Stomach (tissue), 19 donors: ENCODE measurements at places on chromosomes 4 and X.

- DNase-seq: no peak
Measured at GRCh38 chr4:159343116-159343515, 240.2 kb downstream of the RAPGEF2 start.

GRCh38 chr4:129138810-129139496, 43.0 kb downstream of the C4orf33 start:
- peak; percentile 50 for DNase-seq

DNA sequence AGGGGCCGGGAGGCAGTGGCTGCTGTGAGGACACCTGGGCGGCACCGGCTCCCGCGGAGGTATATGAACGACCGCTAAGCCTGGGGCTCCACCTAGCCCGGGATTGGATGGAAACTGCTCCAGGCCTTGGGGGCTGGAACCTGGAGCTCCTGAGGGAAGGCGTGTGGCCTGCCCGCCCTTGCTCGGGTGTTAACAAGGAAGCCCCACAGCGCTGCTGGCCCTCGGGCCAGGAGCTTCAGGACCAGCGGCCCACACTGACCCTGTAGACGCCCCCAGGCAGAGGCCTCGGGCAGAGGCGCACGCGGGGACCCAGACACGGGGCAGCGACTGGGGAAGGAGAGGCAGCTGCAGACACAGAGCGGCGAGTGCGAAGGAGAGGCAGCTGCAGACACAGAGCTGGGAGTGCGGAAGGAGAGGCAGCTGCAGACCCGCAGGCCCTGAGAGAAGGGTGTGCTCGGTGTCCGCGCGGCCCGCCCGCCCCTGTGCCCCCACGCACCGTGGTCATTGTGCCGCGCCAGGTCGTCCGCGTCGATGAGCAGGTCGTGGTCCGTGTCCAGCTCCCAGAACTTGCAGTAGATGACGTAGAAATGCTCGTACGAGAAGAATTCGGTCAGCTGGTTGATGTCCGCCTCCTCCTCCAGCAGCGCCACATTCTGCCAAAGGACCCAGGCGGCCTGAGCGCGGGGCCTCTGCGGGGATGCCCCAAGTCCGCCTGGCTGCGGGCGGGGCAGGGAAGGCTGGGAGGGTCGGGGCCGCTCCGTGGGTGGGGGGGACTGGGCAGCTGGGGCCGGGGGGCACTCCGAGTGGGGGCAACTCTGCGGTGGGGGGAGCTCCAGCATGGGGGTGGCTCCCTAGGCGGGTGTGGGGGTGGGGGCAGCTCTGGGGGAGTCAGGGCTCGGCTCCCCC, 26.7 kb upstream of the GTPBP6 start:
- DNase-seq: no peak

DNA sequence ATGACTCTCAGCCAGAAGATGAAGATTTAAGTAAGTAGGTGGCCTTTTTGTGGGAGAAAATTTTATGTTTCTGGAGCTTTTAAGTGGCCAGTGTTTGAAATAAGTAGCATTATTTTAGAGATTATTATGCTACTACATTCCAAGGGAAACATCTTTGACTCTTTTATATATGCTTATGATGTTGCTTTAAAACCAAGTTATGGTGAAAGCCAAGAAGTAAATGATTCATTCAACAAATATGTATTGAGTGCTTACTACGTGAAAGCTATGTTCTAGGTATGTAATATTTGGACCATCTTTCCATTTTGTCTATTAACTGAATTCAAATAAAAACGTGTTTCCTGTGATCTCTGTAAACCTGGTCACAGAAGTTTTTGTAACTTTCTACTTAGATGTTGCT, 58.3 kb downstream of the ZFX start:
- DNase-seq: no peak

- DNase-seq: no peak
Measured at GRCh38 chr4:155818639-155819038, 47.4 kb downstream of the ASIC5 start.

DNA sequence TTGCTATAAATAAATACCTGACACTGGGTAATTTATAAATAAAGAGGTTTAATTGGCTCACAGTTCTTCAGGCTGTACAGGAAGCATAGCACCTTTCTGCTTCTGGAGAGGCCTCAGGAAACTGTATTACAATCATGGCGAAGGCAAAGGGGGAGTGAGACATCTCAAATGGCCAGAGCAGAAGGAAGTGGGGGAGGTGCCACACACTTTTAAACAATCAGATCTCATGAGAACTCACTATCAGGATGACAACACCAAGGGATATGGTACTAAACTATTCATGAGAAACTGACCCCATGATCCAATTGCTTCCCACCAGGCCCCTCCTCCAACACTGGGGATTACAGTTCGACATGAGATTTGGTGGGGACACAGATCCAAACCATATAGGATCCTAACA, 11.7 kb upstream of the TCEAL9 start:
- no peak for DNase-seq

DNA sequence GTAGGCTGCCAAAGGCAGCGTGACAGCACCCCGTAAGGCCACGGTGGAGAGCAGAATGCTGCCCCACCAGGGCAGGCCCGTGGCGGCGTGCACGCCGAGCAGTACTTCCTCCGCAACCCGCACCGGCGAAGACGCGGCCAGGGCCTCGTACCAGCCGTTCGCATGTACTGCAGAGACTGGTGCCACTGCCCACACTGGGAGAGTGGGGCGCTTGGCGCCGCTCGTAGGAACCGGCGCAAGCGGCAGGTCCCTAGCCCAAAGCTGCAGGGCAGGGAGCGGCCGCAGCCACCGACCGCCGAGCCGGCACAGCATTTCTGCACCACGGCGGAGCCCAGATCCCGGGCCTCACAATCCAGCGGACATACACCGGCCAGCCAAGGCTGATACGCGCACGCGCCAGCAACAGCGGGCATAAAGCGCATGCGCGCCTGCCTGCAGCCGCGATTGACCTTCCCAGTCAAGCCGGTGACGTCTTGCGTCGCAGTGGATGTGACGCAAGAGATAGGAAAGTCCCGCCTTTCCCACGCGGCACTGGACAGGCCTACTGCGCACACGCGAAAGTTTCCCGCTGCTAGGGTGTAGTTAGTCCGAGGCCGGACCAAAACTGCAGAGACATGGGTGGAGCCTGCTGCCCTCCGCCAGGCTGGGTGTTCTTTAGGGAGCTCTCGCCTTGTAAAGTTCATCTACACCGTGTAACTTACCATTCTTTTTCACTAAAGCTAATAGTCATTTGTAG, at the start of gene COX18:
TSS of gene COX18 (minus strand) at position 379 of the 736 bp plus-strand sequence. CDS start at position 312, 67 bp downstream.
- DNase-seq: peak; percentile 99

GRCh38 chrX:113950081-113950678, 633.7 kb upstream of the HTR2C start:
- DNase-seq: no peak

DNA sequence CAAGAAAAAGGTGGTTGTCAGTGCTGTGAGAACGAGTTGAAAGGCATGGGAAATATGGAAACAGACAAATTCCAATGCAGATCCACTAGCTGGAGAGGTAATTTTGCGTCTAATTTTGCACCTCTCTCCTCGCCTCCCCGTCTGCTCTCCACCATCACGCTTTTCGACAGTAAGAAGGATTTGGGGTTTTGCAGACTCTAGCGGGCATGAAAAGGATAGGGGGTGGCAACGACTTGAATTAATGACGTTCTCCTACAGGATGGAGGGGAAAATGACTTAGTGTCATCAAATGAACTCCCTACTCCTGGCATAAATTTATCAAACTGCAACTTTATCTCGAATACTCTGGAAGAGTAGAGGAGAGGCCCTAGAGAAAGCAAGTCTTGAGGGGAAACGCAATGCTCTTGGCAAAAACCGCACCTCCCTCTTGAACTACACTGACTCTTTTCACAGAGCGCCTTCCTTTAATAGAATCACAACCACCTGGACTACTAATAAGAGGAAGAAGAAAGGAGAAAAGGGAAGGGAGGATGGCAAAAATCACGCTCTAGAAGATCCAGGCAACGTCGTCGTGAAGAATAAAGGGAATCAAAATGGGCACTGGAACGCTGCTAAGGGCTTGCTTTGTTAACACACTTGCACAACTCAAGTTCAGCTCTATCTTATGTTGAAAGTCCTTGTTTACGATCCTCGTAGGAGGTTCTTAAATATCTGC, 871 bp upstream of the SLITRK2 start:
- no peak for DNase-seq

DNA sequence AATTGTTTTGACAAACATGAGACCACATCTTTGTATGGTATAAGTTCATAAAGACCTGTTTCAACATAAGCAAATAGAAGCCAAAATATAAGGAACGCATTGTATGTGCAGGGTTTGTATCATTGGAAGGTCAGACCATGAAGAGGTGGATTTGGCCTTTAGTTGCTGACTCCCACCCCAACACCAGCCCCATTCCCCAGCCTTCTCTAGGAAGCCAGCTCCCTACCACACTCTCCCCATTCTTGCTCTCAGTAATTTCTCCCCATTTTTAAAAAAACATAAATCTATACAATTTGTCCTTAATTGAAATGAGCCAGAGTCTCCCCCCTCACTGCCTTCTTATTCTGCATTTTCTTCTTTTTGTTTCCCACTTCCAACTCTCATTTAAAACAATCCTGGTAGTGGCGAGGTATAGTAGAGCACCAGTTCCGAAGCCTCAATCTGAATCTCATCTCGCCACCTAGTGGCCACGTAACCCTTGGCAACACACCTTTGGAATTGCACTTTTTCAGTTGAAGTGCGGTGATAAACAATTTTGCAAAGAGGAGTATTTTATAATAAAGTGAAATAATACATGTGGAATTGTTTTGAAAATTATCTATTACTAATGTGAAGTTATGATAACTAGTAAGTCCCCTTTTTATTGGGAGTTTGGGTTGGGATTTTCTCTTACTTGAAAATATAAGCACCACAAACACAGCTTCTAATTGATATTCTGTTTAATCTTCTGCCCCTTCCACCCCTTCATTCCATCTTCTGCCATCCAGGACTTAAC, 126.6 kb downstream of the ASB9 start:
- peak; percentile 80 for DNase-seq

DNA sequence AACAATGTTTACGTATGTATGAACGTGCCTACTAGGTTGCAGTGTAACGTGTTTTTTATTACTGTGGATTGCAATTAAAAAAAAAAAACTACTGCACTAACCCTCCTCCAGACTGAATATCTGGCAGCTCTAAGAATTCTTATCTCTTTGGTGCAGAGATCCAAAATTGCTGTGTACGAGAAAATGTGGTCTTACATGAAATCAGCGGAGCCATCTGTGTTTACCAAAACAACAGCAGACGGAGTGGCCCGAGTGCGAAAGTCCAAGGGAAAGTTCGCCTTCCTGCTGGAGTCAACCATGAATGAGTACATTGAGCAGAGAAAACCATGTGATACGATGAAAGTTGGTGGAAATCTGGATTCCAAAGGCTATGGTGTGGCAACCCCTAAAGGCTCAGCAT, 268.1 kb downstream of the THOC2 start:
- no peak for DNase-seq

DNA sequence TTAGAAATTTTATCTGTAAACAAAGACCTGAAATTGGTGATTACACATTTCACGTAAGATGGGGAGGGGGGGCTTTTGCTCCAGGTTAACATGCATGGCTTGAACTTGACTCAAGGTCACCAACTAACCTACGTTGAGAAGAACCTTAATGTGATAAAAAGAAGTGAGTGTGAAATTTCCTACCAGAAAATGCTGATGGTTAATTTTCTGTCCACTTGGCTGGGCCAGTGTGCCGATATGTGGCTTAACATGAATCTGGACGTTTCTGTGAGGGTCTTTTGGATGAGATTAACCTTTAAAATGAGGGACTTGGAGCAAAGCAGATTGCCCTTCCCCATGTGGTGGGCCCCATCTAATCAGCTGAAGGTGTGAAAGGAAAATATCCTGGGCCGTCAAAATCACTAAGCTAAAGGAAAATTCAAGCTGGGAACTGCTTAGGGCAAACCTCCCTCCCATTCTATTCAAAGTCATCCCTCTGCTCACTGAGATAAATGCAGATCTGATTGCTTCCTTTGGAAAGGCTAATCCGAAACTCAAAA, 107.3 kb upstream of the ENPP6 start:
- no peak for DNase-seq

DNA sequence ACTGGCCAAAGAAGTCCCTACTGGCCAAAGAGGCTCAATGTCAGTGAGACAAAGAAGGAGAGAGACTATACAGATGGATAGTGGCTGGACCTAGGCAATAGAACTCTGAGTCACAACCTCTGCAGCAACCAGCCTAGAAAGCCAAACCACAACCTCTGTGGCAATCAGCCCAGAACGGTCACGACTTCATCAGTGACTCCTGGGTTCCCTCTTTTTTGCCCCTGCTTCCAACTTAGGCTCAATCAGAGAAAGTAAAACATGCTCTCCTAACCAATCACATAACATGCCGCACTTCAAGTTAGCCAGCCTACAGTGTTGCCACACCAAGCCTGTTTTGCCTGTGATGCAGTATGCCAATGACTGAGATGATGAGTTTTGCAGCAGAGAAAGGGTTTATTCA, 203.4 kb downstream of the ANAPC10 start:
- DNase-seq: no peak

- DNase-seq: no peak
Measured at GRCh38 chr4:177427192-177427591, 15.0 kb downstream of the AGA start.

DNA sequence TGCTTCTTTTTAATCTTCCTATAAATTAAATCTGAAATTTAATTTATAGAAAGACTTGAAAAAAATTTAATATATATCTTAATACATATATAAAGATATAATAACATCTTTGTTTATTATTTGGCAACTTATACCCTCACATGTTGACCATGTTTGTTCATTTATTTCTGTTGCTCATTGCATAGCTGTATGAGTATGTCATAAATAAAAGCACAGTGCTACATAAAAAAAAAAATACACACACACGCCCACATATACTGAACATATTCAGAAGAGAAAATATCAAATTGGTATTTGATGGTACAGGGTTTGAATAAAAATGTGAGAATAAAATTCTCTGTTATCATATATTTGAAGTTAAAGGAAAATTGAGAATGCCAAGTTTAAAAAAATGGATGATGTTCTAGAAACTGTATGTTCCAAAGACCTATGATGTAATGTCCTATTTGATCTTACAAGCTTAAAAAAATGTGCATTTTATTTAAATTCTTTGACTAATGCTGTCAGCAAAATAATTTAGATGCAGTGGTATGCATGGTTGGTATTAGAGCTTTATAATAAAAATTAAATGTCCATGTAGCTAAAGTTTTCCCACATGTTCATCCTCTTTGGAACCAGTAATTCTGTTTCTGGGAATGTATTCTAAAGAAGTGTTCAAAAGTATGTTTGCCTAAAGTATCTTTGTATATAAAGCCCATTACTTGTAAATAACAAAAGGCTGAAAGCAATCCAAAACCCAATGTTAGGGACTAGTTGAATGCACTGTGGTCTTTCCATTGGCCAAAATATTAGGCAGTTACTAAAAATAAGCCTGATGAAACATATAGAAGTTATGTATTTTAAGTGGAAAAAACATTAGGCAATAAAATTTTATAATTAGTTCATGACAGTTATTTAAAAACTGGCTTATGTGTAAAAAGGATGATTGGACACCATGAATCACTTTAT, 12.9 kb downstream of the TMEM184C start:
- DNase-seq: no peak

GRCh38 chr4:87050596-87050995, 115.8 kb downstream of the AFF1 start:
- DNase-seq: no peak

GRCh38 chr4:77147079-77147782, 9.8 kb upstream of the CCNG2 start:
- DNase-seq: no peak
